ENCODE measurements at places on chromosomes 6 and 20. TPM values are rescaled to one million over a fixed set of nuclear protein-coding genes. Genes with fewer than 3 reads are reported as not detected.

- DNase-seq = no peak
Observed at GRCh38 chr6:44189257-44189656, 27.5 kb upstream of the MYMX start.

DNA sequence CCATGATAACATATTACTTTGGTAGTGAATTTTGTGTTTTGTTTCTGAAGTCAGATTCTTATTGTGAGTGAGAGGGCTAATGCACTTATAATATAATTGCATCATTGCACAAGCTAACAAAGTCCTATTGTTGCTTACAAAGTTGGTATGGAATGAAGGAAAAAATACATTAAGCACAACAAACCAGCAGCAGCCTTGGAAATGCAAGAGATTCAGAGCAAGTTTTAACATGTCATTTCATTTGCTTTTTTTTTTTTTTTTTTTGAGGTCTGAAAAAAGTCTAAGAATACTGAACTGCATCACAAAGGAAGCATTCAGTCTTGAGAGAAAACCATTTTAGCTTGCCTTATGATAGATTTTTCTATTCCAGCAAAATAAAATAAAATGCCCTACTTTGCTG, 57.6 kb downstream of the PLCB4 start:
- DNase-seq = no peak

- DNase-seq = no peak
Observed at GRCh38 chr6:14273191-14273590, 155.6 kb downstream of the CD83 start.

DNA sequence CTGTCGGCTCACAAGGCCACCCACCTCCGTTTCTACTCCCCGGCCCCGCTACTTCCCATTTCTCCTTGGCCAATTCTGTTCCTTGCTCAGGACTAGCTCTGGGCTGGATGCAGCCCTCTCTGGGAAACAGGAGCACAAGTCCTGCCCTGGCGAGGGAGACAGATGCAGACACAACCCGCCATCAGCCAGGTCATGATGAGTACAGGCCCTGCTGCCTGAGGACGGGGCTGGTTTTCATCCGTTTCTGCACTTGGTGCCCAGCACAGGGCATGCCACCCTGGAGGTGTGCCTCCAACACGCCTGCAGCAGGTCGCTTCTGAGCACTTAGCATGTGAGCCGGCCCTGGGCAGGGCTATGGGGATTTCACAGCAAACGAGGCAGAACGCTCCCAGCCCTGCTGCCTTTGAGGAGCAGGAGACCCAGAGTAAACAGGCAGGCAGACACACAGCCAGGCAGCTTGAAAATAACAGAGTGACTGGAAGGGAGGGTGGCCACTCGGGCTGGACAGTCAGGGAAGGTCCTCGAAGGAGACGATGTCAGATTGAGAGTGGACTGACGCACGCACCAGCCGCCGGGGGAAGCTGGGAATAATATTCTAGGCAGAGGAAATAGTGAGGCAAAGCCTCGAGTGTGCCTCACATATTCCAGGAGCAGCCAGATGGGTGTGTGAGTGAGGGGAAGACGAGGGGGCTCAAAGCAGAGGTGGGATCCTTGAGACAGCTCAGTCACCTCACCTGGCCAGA, 21.2 kb upstream of the VSTM2L start:
- DNase-seq = no peak

DNA sequence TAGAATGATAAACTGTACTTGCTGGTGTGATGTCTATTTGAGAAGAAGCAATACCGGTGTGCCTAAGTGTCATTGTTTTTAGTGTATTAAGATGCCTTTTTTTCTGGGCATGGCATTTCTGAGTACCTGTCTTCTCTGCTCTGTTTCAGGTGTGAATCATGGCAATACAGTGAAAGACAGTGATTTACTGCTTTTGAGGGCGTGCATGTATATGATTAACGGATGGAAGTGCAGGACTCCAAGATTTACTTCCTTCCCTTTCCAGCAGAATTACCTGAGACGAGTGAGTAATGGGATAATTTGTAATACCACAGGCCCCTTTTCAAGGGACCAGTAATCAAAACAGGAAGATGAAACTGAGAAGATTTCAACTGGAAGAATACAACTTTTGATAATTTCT, 315.8 kb downstream of the SOX4 start:
- DNase-seq = no peak

HLA-DOB gene
- 0.36 TPM for polyA plus RNA-seq

PDE7B gene
- polyA plus RNA-seq = 3.7 TPM

SMOC2 gene
- polyA plus RNA-seq = 9.5 TPM
